ENCODE measurements at places on chromosomes 2 and 18.

- DNase-seq, result no peak
Observed at GRCh38 chr2:20648206-20648605, 2.7 kb downstream of the HS1BP3 start.

DNA sequence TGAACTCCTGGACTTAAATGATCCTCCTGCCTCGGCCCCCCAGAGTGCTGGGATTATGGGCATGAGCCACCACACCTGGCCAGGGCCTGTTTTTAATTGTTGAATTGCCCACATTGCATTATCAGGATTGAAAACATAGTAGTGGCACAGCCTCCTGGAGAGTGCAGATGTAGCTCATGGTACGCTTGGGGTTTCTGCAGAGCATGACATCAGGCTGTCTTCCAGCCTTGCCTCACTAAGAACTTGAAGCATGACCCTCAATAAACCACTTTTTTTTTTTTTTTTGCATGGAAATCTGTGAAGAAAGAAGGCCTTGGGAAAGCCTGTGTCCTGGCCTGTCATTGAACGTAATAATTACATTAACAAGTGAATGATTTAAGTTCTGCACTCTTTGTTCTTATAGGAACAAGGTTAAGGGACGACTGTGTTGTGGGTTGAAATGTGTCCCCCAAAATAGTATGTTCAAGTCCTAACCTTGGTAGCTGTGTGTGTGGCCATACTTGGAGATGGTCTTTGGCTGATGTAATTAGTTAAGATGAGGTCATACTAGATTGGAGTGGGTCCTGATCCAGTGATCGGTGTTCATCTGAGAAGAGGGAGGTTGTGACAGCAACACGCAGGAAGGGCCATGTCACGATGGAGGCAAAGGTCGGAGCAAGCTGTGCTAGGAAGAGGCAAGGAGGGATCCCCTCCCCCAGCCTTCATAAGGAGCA is 90.2 kb downstream of the AGAP1 start:
- no peak for DNase-seq

- DNase-seq, result no peak
Observed at GRCh38 chr2:55223958-55224760, 7.9 kb downstream of the CLHC1 start.

DNA sequence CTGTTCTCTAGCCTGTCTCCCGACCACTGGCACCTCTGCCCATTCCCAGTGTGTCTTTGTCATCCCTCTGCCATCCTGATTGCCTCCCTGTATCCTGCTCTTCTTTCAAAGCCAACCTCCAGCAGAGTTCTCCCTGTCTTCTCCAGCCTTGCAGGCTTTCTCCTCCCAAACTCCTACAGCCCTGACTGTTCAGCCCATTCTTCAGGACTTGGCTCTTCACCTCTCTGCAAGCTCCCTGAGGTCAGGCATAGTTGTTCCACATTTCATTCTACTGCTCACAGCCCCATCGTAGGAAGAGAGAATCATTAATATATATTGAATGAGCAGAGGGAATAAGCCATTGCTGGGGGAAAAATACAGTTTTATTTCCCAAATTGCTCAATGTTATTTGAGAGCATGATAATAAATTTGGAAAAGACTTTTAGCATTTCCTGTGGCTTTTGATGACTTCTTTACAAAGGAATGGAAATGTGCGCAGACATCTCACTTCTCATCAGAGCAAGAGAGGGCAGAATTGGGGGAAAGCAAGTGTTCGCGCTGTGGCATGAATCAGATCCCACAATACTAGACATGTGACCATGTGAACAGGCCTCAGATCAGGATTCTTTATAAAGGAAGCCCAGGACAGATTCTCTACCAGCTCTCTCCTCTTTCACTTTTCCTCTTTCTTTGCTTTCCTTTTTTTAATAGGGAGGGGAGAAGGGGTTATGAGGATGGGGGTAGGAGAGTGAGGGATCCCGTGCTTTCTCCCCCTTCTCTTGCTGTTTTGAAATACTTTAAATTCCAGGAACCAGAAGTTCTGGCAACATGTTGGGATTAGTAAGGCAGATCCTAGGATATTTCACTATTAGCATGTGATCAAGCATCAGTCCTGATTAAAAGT is 37.4 kb downstream of the EPAS1 start:
- no peak for DNase-seq

GRCh38 chr2:133523406-133523805 is 44.9 kb downstream of the NCKAP5 start:
- no peak for DNase-seq

GRCh38 chr2:112084689-112085374 is 29.8 kb downstream of the TMEM87B start:
- DNase-seq, result no peak

DNA sequence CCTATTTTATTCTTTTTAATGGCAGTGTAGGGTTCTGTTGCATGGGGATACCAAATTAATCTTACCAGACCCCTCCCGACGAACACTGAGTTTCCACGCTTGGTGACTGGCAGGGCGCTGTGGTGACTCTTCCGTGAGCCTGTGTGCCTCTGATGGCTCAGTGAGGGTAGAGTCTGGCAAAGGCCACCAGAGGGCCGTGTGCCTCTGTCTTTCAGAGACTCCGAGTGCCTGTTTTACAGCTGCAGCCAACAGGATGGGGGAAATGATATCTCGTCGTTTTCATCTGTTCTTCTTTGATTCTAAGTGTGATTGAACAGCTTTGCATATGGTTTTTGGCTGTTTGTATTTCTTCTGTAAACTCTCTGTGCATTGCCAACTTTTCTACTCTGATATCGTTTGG is 99.8 kb downstream of the ZNF236 start:
- peak; percentile 39 for DNase-seq

DNA sequence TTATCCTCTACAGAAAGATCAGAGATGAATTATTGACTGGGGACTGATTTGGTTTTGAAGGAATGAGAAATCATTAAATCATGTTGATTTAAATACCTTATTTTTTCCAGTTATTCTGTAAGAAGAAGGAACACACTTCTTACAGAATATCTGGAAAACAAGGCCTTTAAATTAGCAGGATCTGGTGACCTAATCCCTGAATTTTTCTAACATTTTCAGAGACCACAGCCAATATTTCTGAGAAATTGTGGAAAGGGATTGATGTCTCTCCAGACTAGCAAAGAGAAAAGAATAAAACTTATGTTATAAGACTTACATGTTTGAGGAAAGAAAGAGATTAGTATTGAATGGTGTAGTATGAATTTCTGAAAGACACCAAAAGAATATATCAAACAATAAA is 104.0 kb downstream of the KCNE4 start:
- DNase-seq, result no peak

DNA sequence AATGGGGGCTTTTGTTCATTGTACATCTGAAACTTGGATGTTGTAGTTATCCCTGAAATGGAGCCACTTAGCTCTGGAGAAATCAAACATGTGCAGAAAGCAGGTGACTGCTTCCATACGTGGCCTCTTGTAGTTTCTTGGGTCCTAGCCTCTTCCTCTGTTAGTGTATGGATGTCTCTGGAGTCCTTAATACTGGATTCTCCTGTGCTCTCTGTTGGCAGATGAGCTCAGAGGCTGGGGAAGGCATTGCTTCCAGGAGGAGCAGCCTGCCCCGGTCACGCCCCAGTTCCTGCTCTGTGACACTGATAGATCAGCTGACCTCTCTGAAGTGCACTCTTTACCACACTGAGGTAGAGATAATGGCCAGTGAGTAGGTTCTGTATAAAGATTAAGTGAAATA is 176.2 kb downstream of the LDLRAD4 start:
- no peak for DNase-seq

DNA sequence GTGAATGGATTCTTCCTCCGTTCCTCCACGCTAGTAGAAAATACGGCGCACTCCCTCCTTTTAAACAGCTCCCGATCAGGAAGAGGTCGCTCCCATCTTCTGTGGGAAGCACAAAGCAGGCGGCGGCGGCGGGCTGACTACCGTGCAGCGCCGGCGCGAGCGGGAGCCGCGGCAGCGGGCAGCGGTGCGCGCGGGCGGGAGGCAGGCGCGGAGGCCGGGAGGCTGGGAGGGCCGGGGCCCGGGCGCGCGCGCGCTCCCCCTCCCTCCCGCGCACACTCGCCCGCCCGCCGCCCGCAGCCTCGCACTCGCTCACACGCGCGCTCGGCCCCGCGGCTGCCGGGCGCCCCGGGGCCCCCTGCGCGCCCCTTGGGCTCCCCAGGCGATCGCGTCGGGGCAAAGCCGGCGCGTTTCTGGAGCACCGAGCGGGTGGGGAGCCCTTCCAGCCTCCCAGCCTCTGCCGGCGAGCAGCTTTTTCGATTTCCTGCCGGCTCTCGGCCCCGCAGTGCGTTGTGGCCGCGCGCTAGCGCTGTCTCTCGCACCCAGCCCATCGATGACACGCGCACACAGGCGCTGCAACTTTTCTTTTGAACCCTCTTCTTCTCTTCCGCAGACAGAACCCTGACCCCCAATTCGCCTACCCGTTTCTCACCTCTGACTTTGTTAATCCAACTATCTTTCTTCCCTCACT is at the start of gene SLC8A1:
TSS of gene SLC8A1 (minus strand) at position 173 of the 688 bp plus-strand sequence.
- DNase-seq, result no peak

DNA sequence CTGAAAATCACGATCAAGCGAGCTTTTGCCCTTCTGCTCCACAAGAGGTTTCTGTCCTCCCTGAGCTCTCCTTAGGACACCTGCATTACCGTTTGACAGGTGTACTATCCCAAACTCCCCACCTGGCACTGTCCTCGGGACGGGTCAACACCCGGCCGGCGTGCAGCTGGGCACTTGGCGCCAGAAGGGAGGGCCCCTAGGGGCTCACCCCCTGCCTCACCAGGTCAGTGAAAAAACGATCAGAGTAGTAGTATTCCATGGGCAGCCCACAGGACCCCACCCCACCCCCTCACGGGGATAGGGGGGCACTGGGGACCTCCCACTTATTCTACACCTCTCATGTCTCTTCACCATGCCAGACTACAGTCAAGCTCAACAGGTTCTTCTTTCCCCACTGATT is 117.6 kb upstream of the ANKRD30BL start:
- no peak for DNase-seq

GRCh38 chr2:240879105-240879504 is 10.5 kb downstream of the AGXT start:
- DNase-seq, result no peak

DNA sequence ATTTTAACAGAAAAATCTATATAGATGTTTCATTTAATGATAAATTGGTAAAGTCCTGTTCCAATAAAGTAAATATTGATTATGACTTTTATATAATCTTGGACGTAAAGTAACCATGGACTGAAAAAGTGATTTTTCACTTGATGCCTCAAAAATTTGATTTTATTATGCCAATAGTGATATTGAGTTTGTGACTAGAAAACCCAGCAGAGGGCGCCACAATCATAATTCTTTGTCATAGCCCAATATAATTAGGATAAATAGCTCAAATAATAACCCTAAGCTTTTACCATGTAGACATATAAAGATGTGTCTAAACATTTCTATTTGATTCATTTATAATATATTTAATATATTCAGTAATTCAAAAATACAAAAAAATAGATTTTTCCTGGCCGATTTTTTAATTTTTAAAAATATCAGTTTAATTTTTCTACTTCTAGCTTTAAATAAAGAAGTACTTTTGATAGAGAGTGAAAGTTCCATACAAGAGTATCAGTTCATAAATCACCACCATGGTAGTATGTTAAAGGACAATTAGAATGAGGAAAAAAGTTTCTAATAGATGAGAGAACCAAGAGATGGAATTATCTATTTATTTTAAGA is 30.7 kb downstream of the CAMKMT start:
- DNase-seq, result no peak

- no peak for DNase-seq
Observed at GRCh38 chr2:86081724-86082123, 24.0 kb downstream of the POLR1A start.

- no peak for DNase-seq
Observed at GRCh38 chr2:23662941-23663920, 263.7 kb downstream of the ATAD2B start.

GRCh38 chr18:159037-159652 is 788 bp downstream of the USP14 start:
- DNase-seq, result no peak

GRCh38 chr2:239660390-239661230 is 259.8 kb upstream of the HDAC4 start:
- no peak for DNase-seq

GRCh38 chr2:191152482-191153240 is 1.9 kb upstream of the STAT4 start:
- DNase-seq, result no peak

DNA sequence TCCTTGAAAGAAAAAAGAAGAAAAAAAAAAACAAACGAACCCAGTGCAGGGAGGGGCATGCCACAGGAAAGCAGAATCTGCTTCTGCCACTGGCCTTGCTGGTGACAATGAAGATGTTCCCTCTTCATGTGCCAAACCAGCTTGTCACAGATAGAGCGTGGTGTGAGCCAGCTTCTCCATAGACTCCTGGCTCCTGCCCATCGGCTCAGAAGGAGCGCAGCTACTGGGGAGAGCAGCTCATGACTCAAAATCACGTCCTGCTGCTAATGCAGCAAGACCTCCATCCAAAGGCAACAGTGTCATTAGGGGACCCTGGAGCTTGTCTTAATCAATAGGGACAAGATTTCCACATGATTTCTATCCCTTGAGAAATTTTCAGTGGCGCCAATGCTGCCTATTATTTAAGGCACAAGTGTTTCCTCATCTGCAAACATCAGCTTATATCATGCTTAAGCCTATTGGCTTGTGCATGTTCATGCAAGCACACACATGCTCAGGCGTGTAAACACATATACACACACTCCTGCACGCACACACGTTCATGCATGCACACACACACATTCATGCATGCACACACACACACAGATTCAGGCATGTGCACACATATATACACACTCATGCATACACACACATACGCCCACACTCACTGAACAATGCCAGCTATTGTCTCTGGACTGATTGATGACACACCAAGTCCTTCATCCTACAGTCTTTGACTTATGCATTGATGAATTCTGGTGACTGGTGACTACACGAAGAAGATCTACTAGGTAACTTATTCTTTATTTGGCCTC is 682.0 kb upstream of the ID2 start:
- DNase-seq, result no peak

DNA sequence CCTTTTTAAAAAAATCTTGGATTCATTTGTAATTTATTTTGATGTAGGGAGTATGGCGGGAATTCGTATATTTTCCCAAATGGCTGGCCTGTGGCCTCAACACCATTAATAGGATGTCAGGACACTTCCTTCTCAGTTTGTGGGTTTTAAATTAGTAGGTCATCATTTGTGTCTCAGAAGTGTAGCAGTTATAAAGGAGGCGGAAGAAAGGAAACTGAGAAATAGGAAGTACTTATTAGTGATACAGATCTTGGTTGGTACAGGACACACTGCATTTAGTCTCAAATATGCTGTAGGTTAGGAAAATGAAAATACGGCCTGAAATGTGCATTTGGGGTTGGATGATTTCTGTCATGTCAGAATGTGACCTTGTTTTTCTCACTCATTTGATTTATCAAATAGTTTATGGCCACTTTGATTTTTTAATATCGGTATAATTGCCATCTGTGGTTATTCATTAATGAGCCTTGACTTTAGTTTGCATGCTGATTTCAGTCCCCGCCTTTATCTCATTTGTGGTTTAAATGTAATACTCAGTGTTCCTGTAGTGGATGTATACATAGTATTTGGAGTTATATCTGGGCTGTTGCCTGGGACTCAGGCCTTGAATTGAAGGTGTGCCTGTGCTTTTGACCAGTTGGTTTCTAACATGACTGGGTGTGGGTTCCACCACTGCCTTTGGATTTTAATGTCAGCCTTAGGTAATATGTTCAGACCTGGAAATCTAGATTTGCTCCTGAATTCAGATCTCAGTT is 31.4 kb downstream of the ZCCHC2 start:
- no peak for DNase-seq

GRCh38 chr2:185201063-185201462 is 537.5 kb upstream of the FSIP2 start:
- DNase-seq, result no peak

Measured in activated B cell treated with CpG ODN at 0.5 μM for 24 hours (primary cell).